ENCODE measurements at places on chromosomes 6 and 20. TPM values are rescaled to one million over a fixed set of nuclear protein-coding genes. Genes with fewer than 3 reads are reported as not detected.

- no peak overlapping the region for H3K27ac ChIP-seq
- no peak overlapping the region for H3K4me3 ChIP-seq
- DNase-seq: no peak
- no peaks in the 10 kb centered on the region for H3K27me3 ChIP-seq
- no peaks in the 10 kb centered on the region for H3K36me3 ChIP-seq
- H3K4me1 ChIP-seq: no peaks in the 10 kb centered on the region
Observed at GRCh38 chr6:90068264-90068663, 174.0 kb downstream of the GJA10 start.

- no peak overlapping the region for H3K4me3 ChIP-seq
- no peaks in the 10 kb centered on the region for H3K27me3 ChIP-seq
Observed at GRCh38 chr6:139829576-139829975, 455.1 kb upstream of the CITED2 start.

DNA sequence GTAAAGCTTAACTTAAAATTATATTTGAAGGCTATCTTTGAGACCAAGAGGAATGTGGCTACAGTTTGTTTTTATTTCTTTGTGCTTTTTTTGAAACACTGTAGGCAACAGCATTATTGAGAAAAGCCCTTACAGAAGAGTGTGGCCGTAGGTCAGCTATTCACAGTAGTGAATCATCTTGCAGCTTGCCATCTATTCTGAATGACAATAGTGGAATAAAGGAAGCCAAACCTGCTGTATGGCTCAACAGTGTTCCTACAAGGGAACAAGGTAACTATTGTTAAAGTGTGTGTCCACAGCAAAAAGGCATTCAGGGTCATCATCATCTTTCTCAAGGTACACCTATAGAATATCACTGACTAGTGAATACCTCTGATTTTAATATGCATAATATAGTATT, 88.5 kb downstream of the KIZ start:
- H3K36me3 ChIP-seq: peaks cover 13% of the 10 kb centered on the region
- no peaks in the 10 kb centered on the region for H3K27me3 ChIP-seq
- H3K27ac ChIP-seq: no peak overlapping the region
- H3K4me3 ChIP-seq: no peak overlapping the region

GRCh38 chr20:11076434-11077105, 402.8 kb upstream of the JAG1 start:
- H3K27me3 ChIP-seq: no peaks in the 10 kb centered on the region
- no peak overlapping the region for H3K27ac ChIP-seq
- DNase-seq: no peak
- H3K4me3 ChIP-seq: no peak overlapping the region

DNA sequence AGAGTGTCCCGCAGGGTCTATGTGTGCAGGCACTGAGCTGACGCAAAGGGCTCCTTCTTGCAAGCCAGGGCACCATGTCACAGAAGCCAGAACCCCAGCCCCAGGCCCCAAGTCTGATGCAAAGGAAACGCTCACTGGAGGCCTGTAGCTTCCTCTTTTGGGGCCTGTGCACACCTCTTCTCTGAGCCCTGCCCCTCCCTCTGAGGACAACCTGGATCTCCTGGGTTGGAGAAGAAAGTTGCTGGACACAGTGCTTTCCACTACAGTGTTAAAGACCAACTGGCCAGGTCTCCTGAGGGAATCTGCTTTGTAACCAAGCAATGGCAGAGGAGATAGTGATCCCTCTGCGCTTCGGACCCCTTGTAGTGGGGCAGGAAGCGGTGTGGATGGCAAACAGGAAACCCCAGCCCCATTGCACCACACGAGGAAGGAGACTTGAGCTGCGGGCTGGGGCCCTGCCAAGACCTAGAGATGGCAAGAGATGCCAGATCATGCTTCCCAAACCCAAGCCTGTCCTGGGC, 90.0 kb downstream of the PRND start:
- H3K4me3 ChIP-seq: no peak overlapping the region
- no peaks in the 10 kb centered on the region for H3K27me3 ChIP-seq
- H3K36me3 ChIP-seq: no peaks in the 10 kb centered on the region
- peak; percentile 65 for DNase-seq
- H3K4me1 ChIP-seq: peaks cover 5% of the 10 kb centered on the region

- no peaks in the 10 kb centered on the region for H3K36me3 ChIP-seq
- DNase-seq: no peak
- peak overlapping the region; percentile 32 for H3K4me3 ChIP-seq
- no peak overlapping the region for H3K27ac ChIP-seq
Observed at GRCh38 chr6:1316489-1316971, 4.6 kb downstream of the FOXQ1 start.

The CEP85L gene
- 7.7 TPM for polyA plus RNA-seq

GRCh38 chr6:145761584-145761983, 26.3 kb upstream of the EPM2A start:
- H3K27me3 ChIP-seq: no peaks in the 10 kb centered on the region
- H3K4me3 ChIP-seq: no peak overlapping the region
- DNase-seq: no peak
- H3K27ac ChIP-seq: no peak overlapping the region

DNA sequence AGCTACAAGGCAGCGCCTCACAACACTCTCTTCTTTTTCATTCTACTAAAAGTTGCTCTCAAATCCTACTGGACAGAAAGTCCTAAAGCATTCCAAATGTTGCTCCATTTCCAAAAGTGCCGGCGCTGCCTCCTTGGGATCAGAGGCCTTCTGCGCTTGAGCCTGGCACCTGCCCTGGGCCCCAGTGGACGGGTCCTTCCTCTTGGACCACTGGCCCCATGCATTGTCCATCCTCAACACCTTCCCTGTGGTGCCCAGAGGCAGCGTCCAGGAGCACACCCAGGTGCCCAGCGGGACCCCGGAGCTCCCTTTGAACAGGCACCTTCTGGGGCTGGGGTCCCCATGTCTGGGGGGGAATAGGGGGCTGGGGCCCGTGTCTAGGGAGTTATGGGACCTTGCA, 205.2 kb downstream of the ERMARD start:
- H3K27me3 ChIP-seq: no peaks in the 10 kb centered on the region
- H3K27ac ChIP-seq: no peak overlapping the region
- H3K4me1 ChIP-seq: no peaks in the 10 kb centered on the region
- no peak overlapping the region for H3K4me3 ChIP-seq
- DNase-seq: peak; percentile 3
- H3K36me3 ChIP-seq: no peaks in the 10 kb centered on the region

GRCh38 chr6:30543821-30544220, 12.5 kb downstream of the GNL1 start:
- DNase-seq: no peak
- H3K4me1 ChIP-seq: peaks cover 3% of the 10 kb centered on the region
- H3K27me3 ChIP-seq: no peaks in the 10 kb centered on the region

GRCh38 chr6:28811873-28812272, 111.9 kb downstream of the TRIM27 start:
- H3K36me3 ChIP-seq: no peaks in the 10 kb centered on the region
- DNase-seq: no peak
- no peak overlapping the region for H3K27ac ChIP-seq

GRCh38 chr6:110338820-110339470, 19.2 kb downstream of the METTL24 start:
- H3K27ac ChIP-seq: no peak overlapping the region
- no peak for DNase-seq
- no peak overlapping the region for H3K4me3 ChIP-seq
- no peaks in the 10 kb centered on the region for H3K36me3 ChIP-seq
- no peaks in the 10 kb centered on the region for H3K4me1 ChIP-seq

The C6orf141 gene
- 0.28 TPM for polyA plus RNA-seq

DNA sequence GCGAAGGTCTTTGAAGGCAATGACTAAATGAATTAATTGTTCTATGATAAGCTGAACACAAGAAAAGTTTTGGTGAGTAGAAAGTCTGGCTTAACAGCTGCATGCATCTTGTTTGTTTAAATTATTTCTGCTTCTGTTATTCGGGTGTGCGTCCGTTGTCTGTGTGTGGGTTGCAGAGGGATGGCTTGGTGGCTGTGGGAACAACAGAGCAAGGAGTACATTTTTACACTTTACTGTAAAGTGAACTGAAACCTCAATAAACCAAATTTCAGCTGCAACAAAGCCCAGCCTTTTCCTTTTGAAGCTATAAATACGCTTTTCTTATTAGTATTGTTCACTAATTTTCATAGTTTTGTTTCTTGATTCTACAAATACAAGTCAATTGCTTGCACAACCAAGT, 3.5 kb upstream of the LAMP5 start:
- H3K27me3 ChIP-seq: peaks cover 92% of the 10 kb centered on the region
- H3K4me3 ChIP-seq: no peak overlapping the region
- DNase-seq: no peak
- no peak overlapping the region for H3K27ac ChIP-seq

GRCh38 chr6:30005482-30005881, 55.6 kb upstream of the POLR1H start:
- H3K27me3 ChIP-seq: no peaks in the 10 kb centered on the region
- H3K27ac ChIP-seq: no peak overlapping the region
- no peaks in the 10 kb centered on the region for H3K36me3 ChIP-seq

The SRMS gene
- polyA plus RNA-seq: not detected

- peaks cover 10% of the 10 kb centered on the region for H3K4me1 ChIP-seq
- H3K27ac ChIP-seq: no peak overlapping the region
- no peaks in the 10 kb centered on the region for H3K36me3 ChIP-seq
- H3K27me3 ChIP-seq: peaks cover 7% of the 10 kb centered on the region
Observed at GRCh38 chr6:37620519-37620918, 77.2 kb downstream of the MDGA1 start.

The ATP9A gene
- polyA plus RNA-seq: 10.5 TPM

The LY6G6D gene
- not detected for polyA plus RNA-seq

GRCh38 chr20:7897781-7898364, 42.4 kb downstream of the HAO1 start:
- H3K27me3 ChIP-seq: no peaks in the 10 kb centered on the region
- H3K36me3 ChIP-seq: no peaks in the 10 kb centered on the region
- no peak for DNase-seq
- H3K4me1 ChIP-seq: no peaks in the 10 kb centered on the region

GRCh38 chr6:36345681-36346466, 9.2 kb upstream of the BNIP5 start:
- no peaks in the 10 kb centered on the region for H3K36me3 ChIP-seq
- no peak overlapping the region for H3K4me3 ChIP-seq
- peaks cover 47% of the 10 kb centered on the region for H3K27me3 ChIP-seq

- peak overlapping the region; percentile 5 for H3K27ac ChIP-seq
- H3K4me1 ChIP-seq: peaks cover 94% of the 10 kb centered on the region
- peak overlapping the region; percentile 2 for H3K4me3 ChIP-seq
Observed at GRCh38 chr20:1375515-1375914, 17.3 kb downstream of the FKBP1A start.

DNA sequence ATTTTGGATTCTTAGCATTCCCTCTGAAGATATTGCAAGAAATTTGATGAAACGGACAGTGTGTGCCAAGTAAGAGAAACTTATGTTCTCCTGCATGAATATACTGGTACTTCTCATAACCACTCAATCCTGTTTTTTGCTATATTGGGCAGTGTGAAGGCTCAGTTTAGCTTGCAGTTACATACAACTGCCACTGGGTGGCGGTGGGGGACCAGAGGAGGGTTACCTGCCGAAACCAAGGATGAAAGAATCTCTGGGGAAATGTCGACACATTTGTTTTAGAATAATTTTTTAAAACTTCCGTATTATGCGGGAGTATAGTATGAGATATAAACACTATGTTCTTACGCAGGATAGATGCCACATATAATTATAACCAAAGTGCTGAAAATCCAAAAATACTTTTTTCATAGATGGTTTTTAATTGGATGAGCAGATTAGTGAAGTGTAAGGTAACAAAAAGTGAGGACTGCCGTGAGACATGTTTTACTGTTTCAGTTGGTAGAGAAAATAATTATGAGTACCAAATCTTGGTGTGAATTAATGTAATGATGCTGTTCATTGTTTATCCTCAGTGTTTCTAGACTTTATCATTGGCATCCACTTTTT, 9.7 kb downstream of the TRMT11 start:
- peaks cover 7% of the 10 kb centered on the region for H3K4me1 ChIP-seq
- H3K27ac ChIP-seq: no peak overlapping the region
- no peaks in the 10 kb centered on the region for H3K27me3 ChIP-seq
- H3K4me3 ChIP-seq: no peak overlapping the region

DNA sequence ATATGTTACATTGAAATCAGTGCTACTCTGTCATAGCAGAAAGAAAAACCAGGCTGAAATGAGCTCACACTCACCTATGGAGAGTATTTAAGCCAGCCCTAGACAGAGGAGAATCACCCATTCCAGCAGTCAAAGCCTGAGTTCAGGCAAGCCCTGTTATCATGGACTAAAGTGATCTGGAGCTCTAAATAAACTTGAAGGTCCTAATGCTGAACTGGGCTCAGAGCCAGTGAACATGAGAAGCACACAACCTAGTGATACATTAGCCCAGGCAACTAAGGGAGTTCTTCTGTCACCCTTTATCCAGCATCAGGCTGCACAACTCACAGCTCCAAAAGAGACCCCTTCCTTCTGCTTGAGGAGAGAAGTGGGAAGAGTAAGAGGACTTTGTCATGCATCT, 425.0 kb downstream of the COL12A1 start:
- H3K4me1 ChIP-seq: no peaks in the 10 kb centered on the region
- H3K4me3 ChIP-seq: no peak overlapping the region
- no peak for DNase-seq
- no peaks in the 10 kb centered on the region for H3K36me3 ChIP-seq
- H3K27ac ChIP-seq: no peak overlapping the region

The MYMX gene
- polyA plus RNA-seq: 0.42 TPM

GRCh38 chr6:128446497-128446896, 73.9 kb downstream of the PTPRK start:
- no peaks in the 10 kb centered on the region for H3K27me3 ChIP-seq
- H3K4me3 ChIP-seq: no peak overlapping the region
- DNase-seq: no peak
- no peak overlapping the region for H3K27ac ChIP-seq
- no peaks in the 10 kb centered on the region for H3K4me1 ChIP-seq

Measured in heart left ventricle (tissue), 16 donors.